ENCODE measurements at places on chromosomes 5 and 9.

GRCh38 chr9:86637515-86637914, 283.3 kb upstream of the TUT7 start:
- peak; percentile 80 for DNase-seq

GRCh38 chr9:126240835-126241234, 85.8 kb upstream of the MVB12B start:
- no peak for DNase-seq

DNA sequence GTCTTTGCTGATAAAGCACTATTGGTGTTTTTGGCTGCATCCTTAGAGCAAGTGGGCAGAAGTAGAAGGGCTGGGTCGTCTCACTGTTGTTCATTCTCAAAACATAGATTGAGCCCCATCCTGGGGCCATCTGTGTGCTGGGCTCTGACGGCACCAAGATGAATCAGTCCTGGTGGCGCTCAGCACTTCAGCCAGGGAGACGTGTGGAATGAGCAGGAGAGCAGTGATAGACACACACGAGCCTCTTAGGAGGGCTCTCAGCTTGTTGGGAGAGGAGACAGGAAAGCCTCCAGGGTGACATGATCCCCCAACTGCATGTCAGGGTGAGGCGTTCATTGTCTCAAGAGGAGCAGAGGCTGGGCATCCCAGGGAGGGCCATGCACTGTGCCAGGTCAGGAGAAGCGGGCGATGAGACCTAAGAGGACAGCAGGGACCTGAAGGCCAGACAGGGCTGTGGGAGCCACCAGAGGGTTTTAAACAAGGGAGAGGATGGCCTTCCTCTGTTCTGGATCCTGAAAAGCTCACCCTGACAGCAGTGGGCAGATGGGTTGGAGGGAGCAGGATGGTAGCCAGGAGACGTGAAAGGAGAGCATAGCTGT, 115.8 kb downstream of the DAB2IP start:
- DNase-seq: no peak

- DNase-seq: no peak
These were observed 86.6 kb downstream of the MED27 start for GRCh38 chr9:131992906-131993657.

DNA sequence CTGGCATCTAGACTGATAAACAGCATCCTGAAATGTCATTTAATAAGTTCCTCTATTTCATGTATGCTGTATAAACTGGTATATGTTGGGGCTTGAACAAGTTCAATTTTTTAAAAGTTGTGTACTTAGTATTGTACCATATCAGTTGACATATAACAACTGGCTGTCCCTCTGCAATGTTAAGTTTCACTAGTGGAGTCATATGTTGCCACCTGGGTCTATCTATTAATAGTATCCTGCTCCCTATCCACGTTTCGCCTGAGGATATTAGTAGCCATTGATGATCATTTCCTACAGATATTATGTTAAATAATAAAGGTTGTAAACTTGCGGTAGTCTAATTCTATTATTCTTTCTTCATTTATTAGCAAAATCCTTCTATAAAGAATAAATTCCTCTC, 177.6 kb downstream of the RFX3 start:
- no peak for DNase-seq

DNA sequence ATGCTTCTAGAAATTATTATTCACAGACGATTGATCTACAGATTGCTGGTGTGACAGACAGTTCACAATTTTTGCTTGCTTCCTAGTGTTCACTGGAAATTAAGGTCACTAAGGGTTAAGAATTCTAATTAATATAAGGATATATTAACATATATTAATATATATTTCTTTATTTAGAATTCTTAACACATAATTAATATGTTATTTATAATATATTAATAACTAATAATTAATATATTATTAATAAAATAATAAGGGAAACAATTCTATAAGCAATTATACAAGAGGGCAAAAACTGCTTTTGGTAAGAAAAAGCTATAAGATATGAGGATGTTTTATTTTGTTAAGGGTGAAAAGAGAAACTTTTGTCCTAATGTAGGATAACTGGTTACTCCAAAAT, 56.3 kb downstream of the PDE6A start:
- no peak for DNase-seq

GRCh38 chr5:13501176-13501575, 443.3 kb downstream of the DNAH5 start:
- no peak for DNase-seq

DNA sequence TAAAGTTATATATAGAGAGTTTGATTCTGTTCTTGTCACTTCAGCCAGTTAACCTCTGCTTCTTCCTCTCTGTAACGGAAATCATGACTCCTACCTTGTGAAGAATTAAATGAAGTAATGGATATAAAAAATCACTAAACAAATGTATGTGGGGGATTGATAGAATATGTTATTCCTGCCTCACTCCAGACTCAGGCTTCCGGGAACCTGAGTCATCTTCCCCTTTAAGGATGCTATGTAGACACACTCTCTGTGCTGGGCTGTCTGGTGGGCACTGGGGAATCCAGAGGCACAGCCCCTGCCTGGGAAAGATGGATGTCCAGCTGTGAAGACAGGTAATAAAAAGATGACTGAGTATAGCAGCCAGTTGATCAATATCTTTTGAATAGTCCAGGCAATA, 77.4 kb downstream of the ZNF618 start:
- DNase-seq: no peak

GRCh38 chr9:14769230-14769571, 46.7 kb upstream of the CER1 start:
- DNase-seq: no peak

- DNase-seq: no peak
These were observed 127.5 kb downstream of the ATPSCKMT start for GRCh38 chr5:10122076-10122726.

- no peak for DNase-seq
These were observed 1.0 kb downstream of the CLIC3 start for GRCh38 chr9:136995362-136995761.

DNA sequence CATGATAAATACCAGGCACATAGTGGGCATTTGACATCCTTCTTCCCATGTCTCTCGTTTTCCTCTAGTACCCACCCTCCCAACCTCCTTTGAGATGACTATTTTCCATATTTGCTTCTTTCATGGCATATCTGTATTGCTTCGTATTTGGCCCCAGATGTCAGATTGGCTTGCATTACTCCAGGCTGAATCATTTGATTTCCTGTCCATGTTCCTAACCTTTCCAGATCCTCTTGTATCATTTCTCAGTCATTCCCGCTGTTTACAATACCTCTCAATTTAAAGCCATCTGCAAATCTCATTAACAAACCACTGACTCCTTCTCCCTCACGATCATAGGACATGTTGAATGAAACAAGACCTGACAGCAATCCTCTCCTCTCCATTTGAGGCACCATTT, 19.9 kb downstream of the MTX3 start:
- DNase-seq: no peak

- no peak for DNase-seq
These were observed 88.4 kb downstream of the GALNT10 start for GRCh38 chr5:154278908-154279307.

- no peak for DNase-seq
These were observed 10.0 kb downstream of the DMXL1 start for GRCh38 chr5:119080936-119081335.

DNA sequence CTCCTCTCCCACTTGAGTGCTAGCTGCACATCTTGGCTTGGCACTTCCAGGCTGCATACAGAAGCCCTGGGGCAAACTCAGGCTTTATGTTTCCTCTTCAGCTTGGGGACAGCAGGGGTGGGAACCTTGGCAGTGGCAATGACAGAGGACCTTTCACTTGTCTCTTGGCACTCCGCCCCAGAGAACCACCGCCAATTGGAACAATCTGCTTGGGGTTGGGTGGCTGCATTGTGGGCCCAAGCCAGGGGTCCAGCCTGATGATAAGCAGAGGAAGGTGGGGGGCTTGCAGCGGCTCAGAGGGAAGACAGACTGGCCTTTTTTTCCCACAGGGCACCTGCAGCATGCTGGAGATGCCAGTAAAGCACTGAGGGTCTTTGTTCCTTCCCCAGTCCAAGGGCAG, 179.0 kb upstream of the NMUR2 start:
- no peak for DNase-seq

- DNase-seq: no peak
These were observed 79.6 kb downstream of the RAI14 start for GRCh38 chr5:34735491-34736426.

- DNase-seq: no peak
These were observed 2.2 kb downstream of the NR2F1 start for GRCh38 chr5:93585041-93585766.

- DNase-seq: no peak
These were observed 2.3 kb upstream of the AK3 start for GRCh38 chr9:4743131-4743875.

DNA sequence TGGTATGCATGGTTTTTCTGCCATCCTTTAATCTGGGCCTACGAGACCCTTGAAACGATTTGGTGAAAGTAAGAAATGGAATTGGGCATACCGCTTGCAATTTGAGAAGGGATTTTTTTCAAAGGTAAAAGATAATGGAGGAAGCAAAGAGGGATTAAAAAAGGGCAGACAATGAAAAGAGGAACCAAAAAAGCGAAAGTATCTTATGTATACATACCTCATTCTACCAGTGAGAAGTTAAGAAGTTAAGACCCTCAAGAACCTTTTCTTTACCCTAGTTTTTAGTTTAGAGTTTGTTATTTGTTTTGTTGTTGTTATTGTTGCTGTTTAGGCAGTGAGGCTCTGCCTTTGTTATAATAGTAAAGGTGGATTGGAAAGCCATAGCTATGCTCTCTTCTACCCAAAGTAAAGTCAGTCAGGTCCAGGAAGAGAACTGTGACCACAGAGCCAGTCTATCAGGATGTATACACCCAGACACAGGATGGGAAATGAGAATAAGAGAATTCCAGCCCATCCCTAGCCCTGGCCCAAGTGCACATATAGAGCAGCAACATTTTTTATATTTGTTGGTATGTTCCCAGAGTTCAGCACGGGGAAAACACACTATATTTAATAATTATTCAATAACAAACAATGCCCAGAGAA, 166.6 kb downstream of the RFX3 start:
- DNase-seq: no peak

DNA sequence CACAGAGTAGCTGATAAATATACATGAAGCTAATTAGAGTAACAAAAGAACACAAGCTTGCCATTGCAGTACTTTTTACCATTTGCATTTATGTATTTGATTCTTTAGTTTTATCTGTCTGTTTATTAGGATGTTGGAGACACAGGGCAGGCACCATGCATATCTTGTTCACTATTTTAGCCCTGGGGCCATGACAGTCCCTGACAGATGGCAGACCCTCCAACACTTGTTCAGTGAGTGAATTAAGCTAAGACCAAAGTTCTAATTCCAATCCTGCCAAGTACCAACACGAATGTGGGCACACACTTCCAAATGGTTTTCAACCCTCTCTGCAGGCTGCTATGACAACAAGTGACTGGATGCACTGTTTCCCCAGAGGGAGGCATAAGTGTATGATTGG, 12.0 kb upstream of the RARS1 start:
- DNase-seq: no peak

- DNase-seq: no peak
These were observed 53.9 kb upstream of the PHYKPL start for GRCh38 chr5:178286226-178287090.

DNA sequence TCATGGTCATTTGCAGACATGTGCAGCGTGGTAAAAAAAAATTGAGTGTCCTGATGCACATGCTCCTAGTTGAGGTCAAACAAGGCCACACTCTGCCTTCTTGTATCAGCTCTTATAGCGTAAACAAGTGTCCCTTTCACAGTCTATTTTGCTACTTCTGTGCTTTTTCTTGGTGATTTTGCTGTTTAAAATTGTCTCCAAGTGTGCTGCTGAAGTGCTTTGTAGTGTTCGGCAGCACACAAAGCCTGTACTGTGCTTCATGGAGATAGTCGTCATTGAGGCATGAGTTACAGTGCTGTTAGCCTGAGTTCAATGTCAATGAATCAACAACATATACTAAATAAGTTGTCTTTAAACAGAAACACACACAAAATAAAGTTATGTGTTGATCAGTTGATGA, 690.4 kb upstream of the MEF2C start:
- no peak for DNase-seq

- no peak for DNase-seq
These were observed 3.1 kb downstream of the GTF3C4 start for GRCh38 chr9:132673355-132673754.

GRCh38 chr9:3239240-3239639, 286.6 kb downstream of the RFX3 start:
- DNase-seq: no peak

DNA sequence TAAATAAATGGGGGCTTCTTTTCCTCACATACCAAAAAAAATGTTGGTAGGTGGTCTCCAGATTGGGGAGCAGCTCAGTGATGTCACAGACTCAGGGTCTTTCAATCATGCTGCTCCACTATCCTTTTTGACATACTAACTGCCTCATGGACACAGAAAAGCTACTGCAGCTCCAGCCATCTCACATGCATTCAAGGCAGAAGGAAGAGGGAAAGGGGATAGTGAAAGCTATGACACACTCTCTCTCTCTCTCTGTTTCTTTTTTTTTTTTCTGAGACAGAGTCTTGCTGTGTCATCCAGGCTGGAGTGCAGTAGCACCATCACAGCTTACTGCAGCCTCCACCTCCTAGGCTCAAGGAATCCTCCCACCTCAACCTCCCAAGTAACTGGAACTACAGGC, 7.9 kb upstream of the ADGRD2 start:
- no peak for DNase-seq

- no peak for DNase-seq
These were observed 664 bp upstream of the RAB3C start for GRCh38 chr5:58582019-58582802.

- no peak for DNase-seq
These were observed 46.6 kb downstream of the RAB3C start for GRCh38 chr5:58629271-58630159.

- no peak for DNase-seq
These were observed 2.1 kb upstream of the MLLT3 start for GRCh38 chr9:20624201-20625002.

DNA sequence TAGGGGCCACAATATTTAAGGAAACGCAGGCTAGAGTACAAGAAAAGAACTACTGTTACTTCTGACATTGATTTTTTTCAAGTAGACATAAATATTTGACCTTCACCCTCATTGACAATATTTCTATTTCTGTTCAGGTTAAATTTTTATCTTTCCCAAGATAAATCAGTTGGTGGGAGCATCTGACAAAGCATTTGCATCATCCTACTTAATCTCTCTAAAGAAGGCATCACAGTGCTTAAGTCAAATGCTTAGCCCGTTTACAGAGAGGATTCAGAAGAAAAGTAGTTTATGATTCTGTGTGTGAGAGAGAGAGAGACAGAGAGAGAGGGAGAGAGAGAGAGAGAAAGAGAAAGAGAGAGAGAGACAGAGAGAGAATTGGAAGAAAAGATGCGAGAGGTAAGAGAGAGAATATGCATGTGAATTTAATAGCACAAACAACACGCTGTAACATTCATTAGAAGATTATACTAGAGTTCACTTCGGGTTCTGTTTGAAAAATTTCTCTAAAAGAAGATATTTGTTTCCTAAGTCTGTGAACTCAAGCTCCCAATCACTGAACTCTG, 1093.3 kb upstream of the CDH6 start:
- no peak for DNase-seq

- DNase-seq: no peak
These were observed 216.8 kb upstream of the RFX3 start for GRCh38 chr9:3742586-3742985.
